Stimulated activated naive CD8-positive, alpha-beta T cell treated with anti-CD3 and anti-CD28 coated beads, Interleukin-15, amount 100 ng/mL, for 72 hours (primary cell): ENCODE measurements at places on chromosomes 2 and 18.

GRCh38 chr2:159146996-159147666 lies 139.4 kb downstream of the WDSUB1 start:
- DNase-seq, result no peak

DNA sequence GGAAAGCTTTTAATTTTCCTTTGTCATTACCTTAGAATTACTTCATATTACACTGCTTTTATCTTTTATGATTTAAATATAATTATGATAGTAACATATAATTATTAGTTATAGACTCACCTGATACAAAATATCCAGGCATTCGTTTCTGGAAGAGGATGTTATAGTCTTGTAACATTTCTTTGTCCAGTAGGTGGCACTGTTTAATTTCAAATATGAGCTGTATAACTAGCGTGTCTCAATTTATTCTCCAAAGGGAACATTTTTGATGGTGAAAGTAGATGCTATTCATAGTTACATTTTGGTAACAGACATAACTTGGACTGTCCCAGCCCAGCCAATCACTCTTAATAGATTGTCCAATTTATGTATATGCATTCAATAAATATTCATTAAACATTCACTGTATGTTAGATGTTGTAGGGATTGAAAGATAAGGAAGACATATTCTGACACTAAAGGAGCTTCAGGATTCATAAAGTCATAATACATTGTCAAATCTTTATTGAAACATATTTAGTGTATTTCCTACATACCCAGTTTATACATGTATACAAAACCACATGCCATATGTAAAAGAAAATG lies 19.2 kb downstream of the DAW1 start:
- no peak for DNase-seq

GRCh38 chr2:5121642-5122041 lies 570.5 kb upstream of the SOX11 start:
- no peak for DNase-seq

DNA sequence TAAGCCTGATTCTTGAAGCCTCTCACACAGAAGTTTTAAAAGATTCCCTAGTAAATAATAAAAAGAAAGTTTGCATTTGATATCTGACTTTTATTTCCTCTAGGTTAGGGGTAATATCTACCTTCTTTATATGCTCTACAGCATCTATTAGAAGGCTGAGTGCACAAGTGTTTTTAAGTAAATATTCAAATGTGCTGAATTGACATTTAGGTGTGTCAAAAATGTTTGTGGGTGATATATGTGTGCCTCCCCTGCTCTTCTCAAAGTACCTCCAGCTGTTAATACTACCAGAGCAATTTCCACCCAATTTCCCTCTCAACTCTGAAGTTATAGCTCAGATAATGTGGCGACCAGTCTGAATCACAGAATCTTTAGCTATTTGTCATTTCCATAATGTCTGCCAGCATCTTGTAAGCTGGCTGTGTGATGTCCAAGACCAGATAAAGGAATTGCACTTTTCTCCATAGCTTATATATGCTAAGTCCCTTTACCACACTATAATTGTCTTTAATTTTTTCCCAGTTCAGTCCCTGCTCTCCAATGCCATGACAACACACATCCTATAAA lies 24.4 kb upstream of the ERMN start:
- no peak for DNase-seq

DNA sequence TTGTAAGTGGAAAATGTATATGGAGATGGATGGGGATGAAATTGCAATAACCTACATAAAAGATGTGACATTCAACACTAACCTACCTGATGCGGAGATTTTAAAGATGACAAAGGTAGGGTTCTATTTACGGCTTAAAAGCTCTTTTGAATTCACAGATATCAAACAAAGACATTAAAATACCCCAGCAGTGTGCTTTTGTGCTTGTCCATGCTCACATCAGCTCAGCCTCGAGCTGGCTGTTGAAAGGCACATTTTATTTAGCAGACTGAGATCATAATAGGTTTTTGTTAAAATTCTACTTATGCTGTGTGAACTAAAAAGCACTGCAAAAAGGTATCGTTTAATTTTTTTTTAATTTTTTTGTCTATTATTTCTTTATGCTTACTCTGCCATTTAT lies 96.0 kb upstream of the CDCA7 start:
- DNase-seq, result no peak

- no peak for DNase-seq
Observed at GRCh38 chr18:38940475-38940862, 1374.9 kb upstream of the CELF4 start.

DNA sequence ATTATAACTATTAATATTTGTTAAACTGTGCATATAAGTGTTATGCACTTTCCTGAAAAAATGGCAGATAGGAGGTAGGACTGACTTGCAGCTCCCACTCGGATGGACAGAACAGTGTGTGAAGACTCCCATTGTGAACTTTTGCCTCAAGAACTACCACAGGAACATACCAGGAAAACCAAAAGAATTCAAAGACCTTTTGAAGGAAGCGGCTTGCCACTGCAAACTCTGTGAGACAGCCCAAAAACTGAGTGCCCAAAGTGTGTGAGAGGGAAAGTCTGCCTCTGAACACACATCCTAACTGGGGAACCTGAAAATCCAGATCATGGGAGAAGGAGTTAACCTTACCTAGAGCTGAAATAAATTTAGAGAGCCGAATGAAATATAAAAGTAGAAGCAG lies 171.0 kb downstream of the ZBTB7C start:
- no peak for DNase-seq

- no peak for DNase-seq
Observed at GRCh38 chr2:192082121-192082520, 112.6 kb downstream of the TMEFF2 start.

DNA sequence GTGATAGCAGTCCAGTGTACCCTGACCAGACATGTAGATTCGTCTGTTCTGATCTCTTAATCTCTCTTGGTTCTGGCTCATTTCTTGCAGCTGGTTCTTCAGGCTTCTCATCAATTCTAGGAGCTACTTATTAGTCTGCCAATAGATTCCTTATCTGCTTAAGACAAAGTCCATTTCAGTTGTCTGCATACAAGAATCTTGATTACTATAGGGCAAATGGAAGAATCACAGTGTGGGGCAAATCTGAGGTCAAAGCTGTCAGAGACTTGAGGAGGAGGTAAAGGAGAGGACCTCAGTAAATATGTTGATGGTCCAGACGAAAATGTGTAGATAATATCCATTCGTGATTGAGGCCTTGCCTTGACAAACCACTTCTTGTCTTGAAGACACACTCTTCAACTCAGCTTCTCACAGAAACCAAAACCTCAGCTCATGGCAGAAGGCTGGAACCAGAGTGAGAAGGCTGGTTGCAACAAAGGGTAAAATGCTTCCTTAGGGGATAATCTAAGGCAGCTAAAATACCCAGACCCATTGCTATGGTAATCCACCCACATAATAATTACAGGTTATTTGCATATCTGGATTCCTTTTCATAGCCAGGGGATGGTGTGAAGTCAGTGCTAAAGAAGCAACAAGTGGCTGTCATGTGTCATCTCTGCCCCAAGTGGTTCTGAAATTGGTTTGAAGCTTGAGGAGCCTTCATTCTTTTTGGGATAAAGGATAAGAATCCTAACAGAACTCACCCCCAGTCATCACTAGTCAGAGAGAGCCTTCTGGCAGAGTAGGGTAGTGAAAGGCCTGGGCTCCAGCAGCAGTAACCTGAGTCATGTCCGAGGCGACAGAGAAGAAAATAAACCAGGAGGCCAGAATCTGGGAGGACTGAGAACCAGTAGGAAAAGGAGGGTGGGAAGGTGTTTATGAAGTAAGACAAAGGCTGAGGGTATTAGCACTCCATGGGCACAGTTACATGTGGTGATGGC lies 29.2 kb upstream of the PELI1 start:
- no peak for DNase-seq

DNA sequence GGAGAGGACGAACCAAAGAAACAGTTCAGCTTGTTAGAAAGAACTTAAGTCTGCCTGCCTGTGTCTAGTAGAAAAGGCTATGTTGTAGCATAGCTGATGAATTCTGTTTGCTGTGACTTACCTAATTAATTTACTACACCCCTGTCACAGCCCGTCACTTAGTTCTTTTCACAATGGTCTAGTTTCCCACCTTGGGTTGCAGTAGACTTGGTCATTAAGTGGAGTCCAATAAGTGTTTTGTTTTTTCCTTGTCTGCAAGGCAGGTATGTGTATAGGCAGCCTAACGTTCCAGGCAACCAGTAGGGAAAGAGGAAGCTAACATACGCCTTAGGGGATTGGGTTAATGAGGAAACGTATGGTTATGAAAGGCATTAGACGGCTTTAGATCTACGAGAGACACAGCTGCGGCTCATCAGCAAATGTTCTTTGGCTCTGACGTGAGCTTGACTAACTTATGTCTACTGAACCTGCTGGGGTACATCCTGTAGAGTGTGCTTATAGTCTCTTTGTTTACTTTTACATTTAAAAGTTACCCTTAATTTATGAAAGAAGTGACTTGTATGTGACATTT lies 180.1 kb downstream of the PRPF40A start:
- DNase-seq, result no peak

DNA sequence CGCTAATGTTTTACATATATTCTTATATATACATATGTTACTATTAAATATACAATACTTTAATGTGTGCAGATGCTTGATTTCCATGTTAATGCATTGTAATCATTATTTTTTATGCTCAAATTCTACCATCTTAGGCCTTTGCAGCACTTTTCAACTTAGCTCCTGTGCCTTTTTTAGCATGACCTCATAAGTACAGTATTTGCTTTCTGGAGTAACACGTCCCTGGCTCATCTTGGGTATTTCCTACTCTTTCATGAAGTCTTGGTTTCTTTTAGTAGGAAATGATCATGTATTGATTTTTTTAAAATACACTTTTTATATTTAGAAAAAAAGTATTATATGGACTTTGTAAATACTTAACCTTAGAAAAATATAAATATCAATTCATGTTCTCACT lies 36.5 kb downstream of the CAB39 start:
- no peak for DNase-seq

DNA sequence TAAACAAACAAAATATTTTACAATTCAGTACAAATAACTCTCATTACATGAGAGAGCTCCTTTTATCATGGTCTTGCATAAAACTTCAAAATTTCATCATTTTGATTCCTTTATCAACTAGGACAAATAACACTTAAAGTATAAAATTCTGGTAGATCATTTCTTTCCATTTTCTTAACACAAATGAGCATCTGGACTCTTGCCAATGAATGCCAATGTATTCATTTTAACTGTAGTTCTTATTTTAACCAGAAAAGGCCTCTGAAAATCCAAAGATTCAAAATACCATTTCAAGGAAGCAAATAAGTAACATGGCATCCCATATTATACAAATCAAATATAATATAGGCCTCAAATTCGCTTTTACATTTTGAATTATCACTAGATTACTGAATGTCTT lies 13.8 kb upstream of the POU3F3 start:
- no peak for DNase-seq

- no peak for DNase-seq
Observed at GRCh38 chr2:36589230-36589630, 8.7 kb downstream of the FEZ2 start.
